ENCODE measurements at places on chromosomes 2 and 18.
A peak's percentile ranks its signal among the peaks of the same experiment; 100 is the strongest.

DNA sequence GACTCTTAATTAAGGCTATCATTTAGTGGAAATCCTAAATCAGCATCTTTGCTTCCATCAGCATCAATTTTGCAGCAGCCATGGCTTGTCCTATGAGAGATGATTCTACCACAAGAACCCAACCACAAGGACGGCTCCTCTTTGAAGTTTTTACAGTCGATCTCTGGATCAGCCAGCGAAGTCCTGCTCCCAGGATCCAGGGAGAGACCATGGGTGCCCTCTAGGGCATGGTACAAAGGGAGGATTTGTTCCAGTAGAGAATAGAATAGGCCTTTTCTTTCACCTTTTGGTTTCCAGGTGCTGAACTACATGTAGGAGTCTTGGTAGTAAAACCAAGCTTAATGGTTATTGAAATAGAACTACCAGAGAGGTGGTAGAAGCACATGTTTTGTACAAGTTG, 52.7 kb downstream of the TMEM200C start:
- DNase-seq: no peak

DNA sequence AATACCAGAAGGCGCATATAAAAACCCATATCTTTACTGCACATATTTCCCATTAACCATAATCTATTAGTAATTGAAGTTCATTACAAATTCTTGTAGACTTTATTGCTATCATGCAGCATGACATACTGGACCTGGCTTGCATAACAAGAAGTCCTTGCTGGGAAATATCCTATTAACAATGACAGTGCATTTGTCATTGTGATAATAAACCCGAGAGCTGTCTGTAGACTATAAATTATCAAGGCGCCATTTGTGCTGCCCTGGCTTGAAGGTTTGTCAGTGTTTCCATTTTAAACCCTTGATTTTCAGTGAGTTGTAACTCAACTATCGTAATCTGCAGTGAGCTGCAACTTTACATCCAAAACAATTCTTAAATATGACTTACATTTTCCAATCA, 59.0 kb downstream of the HNMT start:
- DNase-seq: no peak

DNA sequence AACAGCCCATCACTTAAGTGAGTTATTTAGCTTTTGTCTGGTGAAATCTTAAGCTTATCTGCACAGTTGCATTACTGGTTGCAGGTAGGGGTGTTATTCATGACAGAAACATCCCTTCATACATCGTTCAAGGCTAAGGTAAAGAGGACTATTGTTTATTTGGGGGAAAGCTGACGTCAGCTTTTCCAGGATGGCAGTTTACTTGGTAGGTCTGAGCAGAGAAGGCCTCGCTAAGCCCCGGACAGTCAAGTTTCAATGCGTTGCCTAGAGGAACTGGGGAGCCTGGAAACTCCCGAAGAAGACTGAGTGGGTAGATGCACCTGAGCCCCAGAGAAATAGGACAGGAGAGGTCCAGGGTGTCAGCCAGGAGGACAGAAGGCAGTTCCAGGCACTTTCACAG, 2.2 kb downstream of the RNU4ATAC start:
- peak; percentile 15 for DNase-seq

- DNase-seq: no peak
These were observed 291.3 kb downstream of the BCL11A start for GRCh38 chr2:60262178-60262577.

DNA sequence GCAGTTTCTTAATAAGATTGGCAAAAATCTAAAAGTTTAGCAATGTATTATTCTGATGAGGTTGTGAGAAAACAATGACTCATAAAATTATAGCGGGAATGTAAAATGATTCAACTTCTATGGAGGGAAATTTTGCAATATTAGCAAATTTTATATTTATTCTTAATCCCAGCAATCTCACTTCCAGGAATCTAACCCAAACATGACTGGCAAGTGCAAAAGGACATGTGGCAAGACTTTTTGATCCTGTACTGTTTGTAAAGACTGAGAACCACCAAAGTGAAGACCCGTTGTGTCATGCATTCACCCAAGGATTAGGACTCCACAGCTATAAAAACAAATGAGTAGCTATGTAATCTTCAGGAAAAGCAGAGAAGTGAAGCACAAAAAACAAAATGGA, 234.8 kb upstream of the KYNU start:
- DNase-seq: no peak

- no peak for DNase-seq
These were observed 79.6 kb upstream of the LCLAT1 start for GRCh38 chr2:30367232-30368070.

DNA sequence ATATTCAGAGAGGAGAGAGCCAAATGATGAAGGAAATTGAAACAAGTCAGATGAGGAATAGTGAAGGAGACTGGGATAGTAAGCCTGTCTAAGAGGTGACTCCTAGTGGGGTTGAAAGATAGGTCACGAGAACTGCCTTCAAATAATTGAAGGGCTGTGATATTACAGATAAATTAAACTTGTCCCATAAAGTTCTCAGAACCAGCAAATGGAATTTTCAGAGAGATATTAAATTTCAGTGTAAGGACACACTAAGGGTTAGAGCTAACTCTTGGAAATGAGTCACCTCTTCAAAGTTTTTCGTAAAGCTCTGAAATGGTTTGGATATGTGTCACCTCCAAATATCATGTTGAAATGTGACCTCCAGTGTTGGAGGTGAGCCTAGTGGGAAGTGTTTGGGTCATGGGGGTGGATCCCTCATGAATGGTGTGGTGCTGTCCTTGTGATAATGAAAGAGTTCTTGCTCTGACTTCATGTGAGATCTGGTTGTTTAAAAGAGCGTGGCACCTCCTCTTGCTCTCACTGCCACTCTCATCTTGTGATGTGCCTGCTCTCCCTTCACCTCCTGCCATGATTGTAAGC, 87.3 kb downstream of the BABAM2 start:
- no peak for DNase-seq

- DNase-seq: no peak
These were observed 19.6 kb upstream of the STON1 start for GRCh38 chr2:48510329-48510728.

- no peak for DNase-seq
These were observed 53.3 kb upstream of the GULP1 start for GRCh38 chr2:188238386-188238785.

- DNase-seq: no peak
These were observed 62.9 kb upstream of the TFPI start for GRCh38 chr2:187617120-187617519.

GRCh38 chr2:12769492-12770105, 52.9 kb downstream of the TRIB2 start:
- DNase-seq: peak; percentile 2

DNA sequence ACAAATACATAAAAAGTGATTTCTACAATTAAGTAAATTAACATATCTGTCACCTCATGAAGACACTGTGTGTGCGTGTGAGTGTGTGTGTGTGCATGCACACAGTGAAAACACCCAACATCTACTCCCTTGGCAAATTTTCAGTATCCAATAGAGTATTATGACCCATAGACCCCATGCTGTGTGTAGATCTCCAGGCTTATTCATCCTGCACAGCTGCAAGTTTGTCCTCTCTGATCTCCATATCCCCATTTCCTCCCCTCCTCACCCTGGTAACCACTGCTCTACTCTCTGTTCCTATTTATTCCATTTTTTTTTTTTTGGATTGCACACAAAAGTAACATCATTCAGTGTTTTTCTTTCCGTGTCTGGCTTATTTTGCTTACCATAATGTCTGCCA, 391.0 kb downstream of the SOX11 start:
- DNase-seq: no peak

DNA sequence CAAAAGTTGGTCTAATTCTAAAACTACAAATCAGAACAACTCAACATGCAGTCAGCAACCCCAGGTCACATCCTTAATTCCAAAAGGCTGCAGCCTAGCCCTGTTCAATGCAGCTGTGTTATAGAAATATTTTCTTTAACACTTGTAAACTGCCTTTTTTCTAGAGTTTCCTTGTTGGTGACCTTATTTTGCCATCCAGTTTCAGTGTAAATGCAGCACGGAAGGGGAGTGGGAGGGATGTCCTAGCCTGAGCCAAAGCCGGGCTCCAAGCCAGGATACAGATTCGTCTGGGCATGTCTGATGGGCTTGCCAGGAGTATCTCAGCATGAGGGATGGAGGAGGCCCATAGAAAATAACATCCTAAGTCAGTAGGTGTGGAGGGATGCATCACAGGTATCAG, 17.7 kb upstream of the SP3 start:
- no peak for DNase-seq

DNA sequence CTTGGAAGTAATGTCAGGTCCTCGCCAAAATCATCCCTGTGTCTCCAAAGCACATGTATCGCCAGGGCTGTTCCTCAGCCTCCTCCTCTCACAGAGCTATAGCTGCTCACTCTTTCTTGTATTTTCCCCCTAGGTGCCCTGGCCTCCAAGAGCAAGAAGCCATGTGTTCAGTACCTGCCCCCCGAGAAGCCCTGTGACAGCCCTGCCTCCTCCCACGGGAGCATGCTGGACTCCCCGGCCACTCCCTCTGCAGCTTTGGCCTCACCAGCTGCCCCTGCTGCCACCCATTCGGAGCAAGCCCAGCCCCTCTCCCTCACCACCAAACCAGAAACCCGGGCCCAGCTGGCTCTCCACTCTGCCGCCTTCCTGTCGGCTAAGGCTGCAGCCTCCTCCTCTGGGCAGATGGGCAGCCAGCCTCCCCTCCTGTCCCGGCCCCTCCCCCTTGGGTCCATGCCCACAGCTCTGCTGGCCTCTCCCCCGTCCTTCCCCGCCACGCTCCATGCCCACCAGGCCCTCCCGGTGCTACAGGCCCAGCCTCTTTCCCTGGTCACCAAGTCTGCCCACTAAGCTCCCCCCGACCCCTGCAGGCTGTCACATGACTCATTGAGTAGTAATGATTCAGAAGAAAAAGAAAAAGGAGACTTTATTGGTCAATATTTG, 18.8 kb downstream of the TGOLN2 start:
- DNase-seq: no peak

- peak; percentile 43 for DNase-seq
These were observed 11.9 kb downstream of the GAL3ST2 start for GRCh38 chr2:241788572-241788971.

GRCh38 chr2:237669628-237670392, 42.4 kb downstream of the LRRFIP1 start:
- peak; percentile 89 for DNase-seq

GRCh38 chr2:40886655-40887054, 434.8 kb upstream of the SLC8A1 start:
- DNase-seq: no peak

GRCh38 chr2:30217644-30218337, 13.5 kb upstream of the LBH start:
- DNase-seq: no peak

All from KBM-7 (cell line).